Forelimb muscle (tissue), 1 donor: ENCODE measurements at places on chromosomes 5 and 9. TPM values are rescaled to one million over a fixed set of nuclear protein-coding genes. Genes with fewer than 3 reads are reported as not detected.

The PTRH1 gene
- polyA plus RNA-seq = 6.4 TPM

The C5orf52 gene
- polyA plus RNA-seq = not detected

The ADRB2 gene
- 1.0 TPM for polyA plus RNA-seq

The CDH9 gene
- not detected for polyA plus RNA-seq

The GFI1B gene
- polyA plus RNA-seq = 0.39 TPM

The ACTBL2 gene
- not detected for polyA plus RNA-seq

The ENTREP1 gene
- polyA plus RNA-seq = 41.9 TPM

The RPS23 gene
- 3,635 TPM for polyA plus RNA-seq

The PCDHAC1 gene
- 0.04 TPM for polyA plus RNA-seq

The RNF183 gene
- not detected for polyA plus RNA-seq

The TRAF1 gene
- polyA plus RNA-seq = 4.3 TPM

The GABRA6 gene
- polyA plus RNA-seq = not detected

The SLC34A3 gene
- polyA plus RNA-seq = 1.5 TPM

The TRIM52 gene
- 17.1 TPM for polyA plus RNA-seq

The GHR gene
- polyA plus RNA-seq = 20.0 TPM

GRCh38 chr9:14992516-14992915 lies 82.3 kb upstream of the FREM1 start:
- DNase-seq = no peak

DNA sequence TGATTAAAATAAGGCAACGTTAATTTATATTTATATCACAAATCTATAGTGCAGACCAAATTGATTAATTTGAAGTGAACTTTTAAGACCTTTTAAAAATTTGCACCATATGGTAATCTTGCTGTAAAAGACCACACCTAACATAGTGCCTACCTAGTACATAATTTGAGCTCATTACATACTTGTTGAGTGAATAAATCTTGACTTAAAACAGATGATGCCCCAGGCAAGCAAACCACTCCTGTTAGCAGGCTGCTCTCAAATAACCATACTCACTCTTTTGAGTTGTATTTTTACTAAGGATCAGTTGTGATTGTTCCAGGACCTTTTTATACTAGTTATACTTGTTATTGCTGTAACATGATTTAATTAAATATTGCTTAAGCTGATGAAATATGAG lies 27.2 kb downstream of the CMYA5 start:
- DNase-seq = no peak

DNA sequence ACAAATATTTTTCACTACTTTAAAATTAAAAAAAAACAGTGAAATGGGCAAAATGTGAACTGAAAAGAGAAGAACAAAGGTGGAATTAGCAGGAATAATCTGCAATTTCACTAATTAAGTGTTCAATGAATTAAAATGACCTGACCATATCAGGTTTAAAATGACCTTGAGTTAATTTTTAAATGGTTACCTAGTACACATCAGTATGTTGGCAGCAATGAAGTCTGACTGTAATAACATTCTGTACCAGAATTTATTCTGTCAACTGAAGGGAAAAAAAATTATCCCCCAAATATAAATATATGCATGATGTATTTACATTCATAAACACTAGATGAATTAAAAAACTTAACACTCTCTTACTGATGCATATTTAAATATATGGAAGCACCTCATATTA lies 165.6 kb downstream of the RFX3 start:
- DNase-seq = no peak

DNA sequence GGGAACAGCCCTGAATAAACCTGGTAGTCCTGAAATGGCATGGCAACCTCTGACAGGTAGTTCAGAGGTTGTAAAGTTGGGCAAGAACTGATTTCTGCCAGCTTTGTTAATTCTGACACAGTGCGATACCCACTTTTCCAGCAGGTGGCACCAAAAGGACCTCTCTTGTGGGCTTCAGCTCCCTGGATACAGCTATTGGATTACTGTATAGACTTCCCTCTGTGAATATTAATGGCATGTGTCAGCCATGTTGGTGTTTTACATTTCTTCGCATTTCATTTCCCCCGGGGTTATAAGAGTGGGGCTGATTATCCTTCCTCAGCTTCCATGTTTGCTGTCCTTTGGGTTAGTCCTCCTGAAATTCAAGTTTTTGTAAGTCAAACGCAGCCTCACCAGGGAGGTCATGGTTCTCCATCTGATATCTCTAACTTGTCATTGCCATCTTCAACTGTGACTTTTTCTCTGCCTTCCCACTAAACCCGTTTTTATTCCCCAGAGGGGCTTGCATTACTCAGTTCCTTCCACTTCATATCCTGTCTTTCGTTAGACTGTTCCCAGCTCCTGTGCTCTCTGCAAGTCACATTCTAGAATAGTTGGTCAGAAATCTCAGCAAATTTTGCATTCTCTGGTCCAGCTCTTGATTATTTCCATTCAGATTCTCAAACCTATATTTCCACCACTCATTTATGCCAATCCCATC lies 135.6 kb downstream of the LIFR start:
- DNase-seq = peak; percentile 11

DNA sequence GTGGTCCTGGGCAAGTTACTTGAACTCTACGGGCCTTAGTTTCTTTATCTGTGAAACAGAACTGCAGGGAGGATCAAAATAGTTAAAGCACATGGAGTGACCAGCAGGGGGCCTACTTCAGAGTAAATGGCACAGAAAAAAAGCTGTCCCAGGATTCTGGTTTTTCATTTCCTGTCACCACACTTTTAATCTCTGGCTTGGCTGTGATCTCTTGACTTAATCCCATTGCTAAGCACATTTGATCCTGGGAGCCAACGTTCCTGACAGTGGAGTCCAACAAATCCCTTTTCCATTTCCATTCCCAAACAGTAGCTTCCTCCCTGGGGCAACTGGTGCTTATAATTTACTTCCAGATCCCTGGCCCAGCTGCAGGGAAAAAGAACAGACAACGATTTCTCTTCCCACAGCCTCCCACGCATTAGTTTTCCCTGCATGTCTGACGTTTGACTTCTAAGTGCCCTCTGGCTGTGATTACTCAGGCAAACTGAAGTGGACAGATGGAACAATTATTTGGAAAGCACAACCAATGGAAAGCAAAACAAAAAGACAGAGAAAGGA lies 136.5 kb upstream of the STK32A start:
- DNase-seq = peak; percentile 16

DNA sequence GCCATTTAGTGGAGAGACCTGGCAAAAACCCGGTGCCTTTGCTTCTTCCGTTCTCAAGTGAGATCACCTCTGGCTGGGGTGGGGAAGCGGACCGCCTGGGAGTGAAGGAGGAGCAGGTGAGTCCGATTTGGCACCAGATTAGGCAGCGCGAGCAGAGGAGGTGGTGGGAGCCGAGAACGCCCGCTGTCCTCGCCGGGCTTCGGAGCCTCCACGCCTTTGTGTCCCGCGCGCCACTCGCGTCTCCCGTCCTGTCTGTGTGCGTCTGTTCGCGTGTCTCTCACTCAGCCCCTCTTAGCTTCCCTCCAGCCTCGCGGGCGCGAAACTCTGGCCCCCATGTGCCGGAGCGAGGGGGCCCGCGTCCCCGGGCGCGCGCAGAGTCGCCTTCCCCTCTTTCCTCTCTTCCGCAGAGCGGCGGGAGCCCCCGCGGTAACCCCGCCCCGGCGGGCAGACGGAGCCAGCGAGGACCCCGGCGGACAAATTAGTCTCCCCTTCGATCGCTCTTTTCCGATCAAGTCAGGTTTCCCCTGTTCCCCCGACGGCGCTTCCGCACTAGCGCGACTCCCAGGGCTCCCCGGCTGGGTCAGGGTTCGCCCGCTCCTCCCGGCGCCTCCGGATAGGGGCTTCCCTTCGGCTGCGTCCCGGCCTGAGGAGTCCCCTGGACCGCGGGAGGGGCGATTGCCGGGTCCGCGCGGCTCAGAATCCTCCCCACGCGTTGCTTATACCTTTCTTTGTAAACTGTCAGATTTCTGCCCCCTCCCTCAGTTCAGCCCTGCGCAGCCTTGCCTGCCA lies 7.1 kb downstream of the POU4F3 start:
- no peak for DNase-seq

DNA sequence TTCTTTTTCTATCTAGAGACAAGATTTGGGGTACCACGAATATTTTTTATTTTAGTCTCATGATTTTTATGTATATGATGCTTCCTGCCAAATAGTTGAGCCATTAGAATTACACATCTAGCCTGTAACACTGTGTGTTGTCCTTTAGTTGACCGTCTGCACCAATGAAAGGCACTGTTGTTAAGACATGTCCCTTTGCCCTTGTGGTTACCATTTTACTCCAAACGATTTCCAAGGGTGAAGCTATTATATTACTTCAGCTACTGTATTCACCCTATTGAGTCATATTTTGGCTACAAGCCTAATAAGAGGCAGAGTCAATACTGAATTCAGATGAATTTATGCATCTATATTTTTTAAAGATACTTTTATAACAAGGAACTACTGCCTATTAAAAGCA lies 207.6 kb downstream of the CETN3 start:
- no peak for DNase-seq

- DNase-seq = no peak
Observed at GRCh38 chr5:107408564-107408963, 262.2 kb downstream of the EFNA5 start.

GRCh38 chr5:120703918-120704587 lies 240.0 kb downstream of the PRR16 start:
- no peak for DNase-seq

DNA sequence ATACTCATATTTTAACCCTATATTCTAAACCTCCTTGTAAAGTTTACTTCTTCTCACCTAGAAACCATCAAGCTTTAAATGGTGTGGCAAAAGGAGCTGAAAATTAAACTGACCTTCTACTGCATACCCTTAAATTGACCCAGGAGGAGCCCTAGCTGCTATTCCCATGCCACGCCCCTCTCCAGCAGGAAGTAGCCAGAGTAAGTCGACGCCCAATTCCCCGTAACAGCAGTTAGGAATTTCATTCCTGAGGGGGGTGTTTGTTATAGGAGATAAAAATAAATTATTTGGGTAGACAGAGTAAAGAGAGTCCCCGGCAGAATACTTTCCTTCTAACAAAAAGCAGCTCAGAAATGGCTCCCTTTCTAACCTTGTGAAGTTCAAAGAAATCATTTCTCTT lies 111.8 kb upstream of the FAM174A start:
- no peak for DNase-seq

- no peak for DNase-seq
Observed at GRCh38 chr9:34665067-34665380, 2.6 kb upstream of the CCL27 start.

DNA sequence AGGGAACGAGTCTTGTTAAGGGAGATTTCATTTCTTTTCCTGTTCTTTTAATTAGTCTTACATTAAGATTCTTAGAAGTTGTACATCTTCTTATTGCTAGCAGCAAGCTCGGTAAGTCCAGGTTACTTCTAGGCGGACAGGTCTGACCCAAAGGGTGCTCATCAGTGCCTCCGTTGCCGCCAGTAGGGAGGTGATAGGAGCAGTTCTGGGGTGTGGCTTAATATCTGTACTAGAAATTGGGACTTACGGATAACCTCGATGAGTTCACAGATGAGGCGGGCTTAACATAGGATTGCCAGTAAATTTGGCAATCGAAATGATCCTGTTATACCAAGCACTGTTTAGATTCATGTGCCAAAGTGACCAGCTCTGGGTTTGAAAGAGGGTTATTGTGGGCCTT lies 278.8 kb downstream of the FANCC start:
- no peak for DNase-seq

GRCh38 chr5:122375801-122376200 lies 63.8 kb downstream of the SNCAIP start:
- no peak for DNase-seq

- no peak for DNase-seq
Observed at GRCh38 chr9:129256959-129257713, 79.1 kb upstream of the IER5L start.

- no peak for DNase-seq
Observed at GRCh38 chr9:114289571-114290481, 33.1 kb upstream of the ORM1 start.

DNA sequence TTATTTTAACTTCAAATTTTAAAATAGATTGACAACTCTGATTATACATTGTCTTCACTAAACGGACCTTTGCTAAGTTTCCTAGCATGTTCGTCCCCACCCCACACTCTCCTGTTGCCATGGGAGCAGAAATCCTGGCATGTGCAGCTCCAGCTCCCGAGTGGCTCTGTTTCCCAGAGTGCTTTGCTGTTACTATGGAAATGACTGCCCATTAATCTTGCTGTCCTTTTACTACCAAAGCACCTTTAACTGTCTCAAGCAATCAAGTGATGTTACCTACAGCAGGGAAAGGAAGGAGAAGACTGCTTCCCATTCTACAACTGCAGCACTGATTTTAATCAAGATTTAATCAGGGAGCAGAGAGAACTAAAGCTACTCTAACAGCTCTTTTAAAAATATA lies 212.0 kb upstream of the KIF2A start:
- no peak for DNase-seq

GRCh38 chr5:121949885-121950284 lies 11.9 kb upstream of the SRFBP1 start:
- DNase-seq = peak; percentile 35

- DNase-seq = no peak
Observed at GRCh38 chr9:125485471-125486151, 221.4 kb downstream of the MAPKAP1 start.

DNA sequence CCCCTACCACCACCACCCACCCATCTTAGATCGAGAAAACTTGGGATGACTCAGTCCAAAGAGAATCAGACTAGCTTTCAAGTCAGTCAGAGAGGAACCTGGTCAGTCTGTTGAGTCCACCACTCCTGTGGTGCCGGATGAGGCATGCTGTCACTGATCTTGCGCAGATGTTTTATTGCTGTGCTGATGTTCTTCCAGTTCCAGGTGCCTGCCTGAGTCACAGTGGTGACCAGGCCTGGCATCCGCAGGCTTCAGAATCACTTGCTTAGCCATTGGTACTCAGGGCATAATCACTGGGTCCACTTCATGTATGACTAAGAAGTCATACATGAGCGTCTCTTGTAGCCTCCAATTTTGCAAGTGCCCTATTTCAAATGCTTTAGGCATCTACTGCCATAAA lies 114.1 kb downstream of the MUSK start:
- DNase-seq = no peak

DNA sequence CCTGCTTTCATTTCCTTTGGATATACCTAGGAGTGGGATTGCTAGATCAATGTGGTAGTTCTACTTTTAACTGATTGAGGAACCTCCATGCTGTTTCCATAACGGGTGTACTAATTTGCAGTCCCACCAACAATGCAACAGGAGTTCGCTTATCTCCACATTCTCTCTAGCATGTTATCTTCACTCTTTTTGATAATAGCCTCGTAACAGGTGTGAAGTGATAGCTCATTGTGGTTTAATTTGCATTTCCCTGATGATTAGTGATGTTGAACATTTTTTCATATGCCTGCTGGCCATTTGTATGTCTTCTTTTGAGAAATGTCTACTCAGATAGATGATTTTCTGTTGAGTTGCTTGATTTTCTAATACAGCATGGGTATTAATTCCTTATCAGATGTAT lies 142.2 kb downstream of the ZNF462 start:
- DNase-seq = no peak

DNA sequence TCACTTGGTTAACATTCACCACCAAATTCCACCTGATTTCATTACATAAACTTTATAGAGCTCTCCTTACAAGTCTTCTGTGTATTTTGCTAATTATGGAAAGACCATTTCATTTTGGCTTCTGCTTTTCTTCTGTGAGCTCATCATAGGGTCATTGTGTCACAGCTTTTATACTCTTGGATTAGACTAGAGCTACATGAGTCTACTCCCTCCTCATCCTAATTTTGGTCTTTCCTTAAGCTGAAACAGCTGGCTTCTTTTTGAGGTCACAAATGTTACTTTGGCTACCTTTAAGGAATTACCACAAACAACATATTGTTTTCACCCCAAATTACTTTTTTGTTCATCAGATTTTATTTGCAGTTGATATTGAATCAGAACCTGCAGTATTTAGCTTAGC lies 103.0 kb downstream of the NPR3 start:
- DNase-seq = no peak
